ENCODE measurements at places on chromosomes 6 and 20.

- no peak for DNase-seq
Measured at GRCh38 chr6:29964518-29964886, 22.2 kb downstream of the HLA-A start.

GRCh38 chr20:1734269-1734858 lies 76.8 kb upstream of the SIRPG start:
- DNase-seq, result no peak

DNA sequence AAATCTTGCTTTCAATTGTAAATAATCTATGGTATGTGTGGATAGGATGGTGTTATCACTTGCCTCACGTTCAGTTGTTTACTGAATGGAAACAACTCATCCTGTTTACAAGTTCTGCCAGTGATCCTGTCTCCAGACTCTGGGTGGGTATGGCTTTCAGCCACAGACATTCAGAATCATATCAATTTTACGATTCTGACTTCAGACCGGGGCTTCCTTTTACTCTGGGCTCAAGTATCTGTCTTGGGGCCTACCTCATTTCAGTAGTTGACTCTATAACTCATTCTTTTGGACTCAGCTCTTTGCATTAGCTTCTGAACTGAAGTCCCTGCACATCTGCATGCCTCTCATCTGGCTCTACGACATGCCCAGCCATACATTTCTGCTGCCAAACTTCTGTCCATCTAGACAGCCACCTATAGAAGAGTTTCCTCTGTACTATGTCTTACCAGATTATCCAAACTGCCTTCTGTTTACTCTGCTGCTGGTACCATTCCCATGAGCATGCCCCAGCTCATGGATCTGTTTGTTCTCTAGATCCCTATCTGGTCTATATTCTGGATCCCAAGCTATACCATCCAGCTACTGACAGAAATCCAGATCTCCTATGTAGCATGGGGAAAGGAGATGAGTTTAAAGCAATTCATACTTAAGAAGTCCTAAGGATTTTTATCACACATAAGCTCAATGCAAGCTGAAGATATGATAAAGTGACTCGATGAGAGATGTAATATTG lies 34.3 kb downstream of the FYN start:
- DNase-seq, result no peak

GRCh38 chr6:68633972-68634725 lies 933 bp upstream of the ADGRB3 start:
- peak; percentile 90 for DNase-seq

DNA sequence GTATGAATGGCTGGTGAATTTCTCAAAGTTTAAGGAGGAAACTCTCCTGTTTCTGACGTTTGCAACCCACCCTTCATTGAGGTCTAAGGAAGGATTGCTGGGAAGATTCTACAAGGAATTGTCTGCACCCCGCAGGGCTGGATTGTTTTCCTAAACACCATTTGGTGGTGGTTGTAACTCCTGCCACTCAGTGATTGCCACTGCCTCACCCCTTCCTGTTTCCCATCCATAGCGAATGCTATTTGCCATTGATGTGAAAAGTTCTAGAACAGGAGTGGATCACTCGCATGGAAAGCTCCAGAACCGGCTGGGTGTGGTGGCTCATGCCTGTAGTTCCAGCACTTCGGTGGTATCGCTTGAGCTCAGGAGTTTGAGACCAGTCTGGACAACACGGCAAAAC lies 8.7 kb upstream of the DSP start:
- DNase-seq, result no peak

DNA sequence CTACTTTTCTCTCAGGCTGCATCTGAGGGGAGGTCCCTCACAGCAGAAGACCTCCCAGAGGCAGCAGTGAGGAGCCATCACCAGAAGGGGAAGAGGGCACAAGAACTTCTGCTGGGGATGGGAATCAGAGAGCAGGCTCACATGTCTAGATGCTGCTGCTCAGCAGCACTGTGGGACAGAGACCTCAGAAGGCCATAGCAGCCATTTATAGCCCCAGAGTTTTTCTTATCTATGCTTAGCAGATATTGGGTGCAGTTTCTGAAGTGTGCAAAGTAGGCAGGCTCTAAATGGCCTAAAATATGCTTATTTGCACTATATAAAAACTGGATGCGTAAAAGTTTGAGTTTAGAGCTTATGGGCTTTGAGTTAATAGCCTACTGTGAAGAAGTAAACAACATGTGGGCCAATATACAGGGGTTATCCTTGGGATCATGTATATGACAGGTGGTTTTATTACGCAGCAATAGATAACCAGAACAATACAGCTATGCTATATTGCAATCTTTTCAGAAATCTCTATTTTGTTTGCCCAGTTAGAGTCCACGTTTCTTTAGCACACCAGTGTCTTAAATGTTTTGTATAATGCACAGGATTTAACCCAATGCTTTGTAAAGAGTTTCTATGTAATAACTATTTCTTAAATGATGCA lies 60.2 kb upstream of the TMEM244 start:
- no peak for DNase-seq

- no peak for DNase-seq
Measured at GRCh38 chr6:116152620-116153019, 26.7 kb upstream of the COL10A1 start.

- DNase-seq, result no peak
Measured at GRCh38 chr20:60132162-60132826, 174.1 kb downstream of the CDH26 start.

GRCh38 chr20:38134427-38135270 lies 30.4 kb downstream of the TGM2 start:
- DNase-seq, result no peak

Data from NCI-H1105 treated with DMSO at 0.1 percent for 48 hours (cell line).